ENCODE measurements at places on chromosomes 4 and X.

DNA sequence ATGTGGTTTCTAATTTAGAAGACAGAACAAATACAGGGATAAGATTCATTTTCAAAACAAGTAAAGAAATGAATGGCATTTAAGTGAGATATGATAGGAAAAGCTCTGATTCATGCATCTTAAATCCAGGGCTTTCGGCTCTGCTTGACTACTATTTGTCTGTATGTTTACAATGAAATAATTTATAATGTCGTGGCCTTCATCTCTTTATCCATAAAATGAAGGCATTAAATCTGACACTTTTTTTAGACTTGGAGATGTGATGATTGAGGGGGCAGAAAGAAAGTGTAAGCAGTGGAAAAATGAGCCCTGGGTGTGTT is 115.7 kb upstream of the KIT start:
- no peak for DNase-seq

- no peak for DNase-seq
These were observed 11.7 kb downstream of the BBS12 start for GRCh38 chr4:122744229-122744628.

DNA sequence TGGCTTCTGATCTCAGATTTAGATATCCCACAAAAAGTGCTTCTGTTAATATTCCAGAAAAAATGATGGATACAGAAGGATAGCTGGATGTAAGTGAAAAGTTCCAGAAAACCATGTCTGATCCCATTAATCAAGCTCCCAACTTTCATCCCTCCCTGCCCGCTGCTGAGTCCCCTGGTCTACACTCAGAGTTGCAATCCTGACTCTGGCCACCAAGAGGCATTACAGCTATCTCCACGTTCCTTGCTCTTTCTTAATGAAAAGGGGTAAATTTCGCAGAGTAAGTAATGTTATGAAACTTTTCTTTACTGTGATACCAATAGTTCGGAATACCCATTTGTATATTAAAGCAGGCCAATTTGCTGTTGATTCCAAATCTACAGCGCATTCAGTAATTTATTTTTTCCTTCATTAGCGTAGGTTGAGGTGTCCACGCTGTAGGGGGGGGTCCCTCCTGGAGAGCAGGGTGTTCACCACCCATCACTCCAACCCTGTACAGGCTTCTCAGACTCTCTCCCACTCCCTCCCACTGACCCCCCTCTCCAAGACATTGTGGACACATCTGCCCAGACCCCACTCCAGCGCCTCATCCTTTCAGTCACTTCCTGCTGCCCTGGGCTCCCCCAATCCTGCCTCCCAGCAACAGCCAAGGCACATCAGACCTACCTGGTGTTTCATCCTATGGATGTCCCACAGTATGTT is 55.1 kb downstream of the RAB40A start:
- DNase-seq, result peak; percentile 53

GRCh38 chr4:143377611-143378099 is 41.0 kb downstream of the GAB1 start:
- DNase-seq, result no peak
